CD4-positive, alpha-beta T cell treated with Interleukin-1 beta for 1 hour (primary cell): ENCODE measurements at places on chromosomes 5 and 9.

- DNase-seq = no peak
Observed at GRCh38 chr5:115557667-115558387, 13.3 kb upstream of the FEM1C start.

DNA sequence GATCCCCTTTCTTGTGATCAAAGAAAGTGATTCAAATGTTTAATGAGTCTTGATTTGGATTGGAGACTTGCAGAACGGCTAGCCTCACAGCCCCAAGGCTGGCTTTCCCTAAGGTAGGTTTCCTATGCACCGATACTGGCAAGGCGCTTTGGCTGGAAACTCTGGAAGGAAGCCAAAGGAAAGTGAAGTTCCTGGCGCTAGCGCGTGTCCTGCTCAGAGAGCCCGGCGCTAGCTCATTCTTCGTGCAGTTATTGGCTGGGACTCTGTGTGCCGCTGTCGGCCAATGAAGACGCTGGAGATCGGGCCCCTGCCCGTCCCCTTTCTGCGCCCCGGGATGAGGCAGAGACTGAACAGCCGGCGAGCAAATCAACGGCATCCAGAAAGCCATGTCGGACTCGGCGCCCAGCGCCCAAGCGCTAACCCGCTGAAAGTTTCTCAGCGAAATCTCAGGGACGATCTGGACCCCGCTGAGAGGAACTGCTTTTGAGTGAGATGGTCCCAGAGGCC is at the start of gene PCDHGC3:
Gene PCDHGC3 (plus strand): TSS at position 342 of the 507 bp plus-strand sequence. CDS start 151 bp downstream, at position 493.
- DNase-seq = peak; percentile 27

- no peak for DNase-seq
Observed at GRCh38 chr5:166178411-166179080, 2112.9 kb upstream of the WWC1 start.

GRCh38 chr5:10009802-10010201 is 239.9 kb downstream of the ATPSCKMT start:
- DNase-seq = no peak

DNA sequence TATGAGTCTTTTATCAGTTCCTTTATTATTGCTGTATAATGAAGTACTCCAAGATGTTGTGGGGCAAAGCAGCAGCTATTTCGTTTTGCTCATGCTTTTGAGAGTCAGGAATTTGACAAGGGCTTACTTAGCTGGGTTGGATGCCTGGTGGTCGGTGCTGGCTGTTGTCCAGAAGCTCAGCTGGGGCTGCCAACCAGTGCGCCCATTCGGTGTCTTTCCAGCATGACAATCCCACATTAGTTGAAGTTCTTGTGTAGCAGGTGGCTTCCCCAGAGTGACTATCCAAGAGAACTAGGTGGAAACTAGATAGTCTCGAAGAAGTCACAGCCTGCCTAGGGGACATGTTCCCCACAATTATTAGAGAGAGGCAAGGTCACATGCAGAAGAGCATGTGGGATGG is 3.4 kb upstream of the FLT4 start:
- DNase-seq = no peak

DNA sequence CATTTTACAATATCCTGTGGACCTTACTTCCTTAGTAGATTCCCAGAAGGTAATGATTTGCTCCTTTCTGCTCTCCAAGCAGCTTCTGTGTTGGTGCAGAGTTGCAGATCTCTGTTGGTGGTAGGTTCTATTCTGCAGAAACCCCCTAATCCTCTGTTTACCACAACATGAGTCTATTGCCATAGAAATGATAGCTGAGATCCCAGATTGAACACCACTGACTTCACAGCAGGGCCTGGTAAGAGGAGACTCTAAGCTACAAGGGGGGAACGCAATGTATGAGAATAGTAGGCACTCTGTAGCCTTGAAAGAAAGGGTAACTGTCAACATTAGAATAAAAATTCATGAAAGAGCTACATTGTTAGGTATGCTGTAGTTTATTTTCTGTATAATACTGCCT is 59.5 kb downstream of the MUSK start:
- DNase-seq = no peak

DNA sequence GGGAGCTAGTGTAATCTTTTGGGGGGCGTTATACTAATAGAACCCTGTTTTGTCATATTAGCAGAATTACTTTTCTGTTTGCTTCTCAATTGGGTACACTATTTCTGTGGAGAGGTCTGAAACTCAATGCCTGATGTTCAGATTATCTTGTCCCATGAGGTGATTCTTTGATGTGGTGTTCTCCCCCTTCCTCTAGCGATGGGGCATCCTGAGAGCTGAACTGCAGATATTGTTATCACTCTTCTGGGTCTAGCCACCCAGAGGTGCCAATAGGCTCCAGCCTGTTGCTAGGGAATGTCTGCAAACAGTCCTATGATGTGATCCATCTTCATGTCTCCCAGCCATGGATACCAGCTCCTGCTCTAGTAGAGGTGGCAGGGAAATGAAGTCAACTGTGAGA is 233.1 kb upstream of the RASA1 start:
- DNase-seq = no peak

DNA sequence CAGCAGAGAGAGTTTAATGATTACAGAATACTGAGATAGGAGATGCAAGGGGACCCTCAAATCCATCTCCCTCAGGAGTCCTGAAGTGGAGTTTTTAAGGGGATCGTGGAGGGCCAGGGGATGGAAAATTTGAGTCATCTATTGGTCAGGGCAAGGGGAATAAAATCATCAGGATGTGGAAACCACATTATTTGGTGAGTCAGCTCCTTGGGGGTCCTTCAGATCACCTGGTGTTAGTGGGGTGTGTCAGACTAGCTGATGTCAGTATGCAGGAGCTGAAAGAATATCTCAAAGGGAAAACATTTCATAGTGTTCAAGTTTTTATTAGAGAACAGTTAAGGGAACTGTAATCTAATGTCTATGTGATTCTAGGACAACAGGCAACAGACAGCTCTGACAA is 183.0 kb upstream of the FTMT start:
- DNase-seq = no peak

DNA sequence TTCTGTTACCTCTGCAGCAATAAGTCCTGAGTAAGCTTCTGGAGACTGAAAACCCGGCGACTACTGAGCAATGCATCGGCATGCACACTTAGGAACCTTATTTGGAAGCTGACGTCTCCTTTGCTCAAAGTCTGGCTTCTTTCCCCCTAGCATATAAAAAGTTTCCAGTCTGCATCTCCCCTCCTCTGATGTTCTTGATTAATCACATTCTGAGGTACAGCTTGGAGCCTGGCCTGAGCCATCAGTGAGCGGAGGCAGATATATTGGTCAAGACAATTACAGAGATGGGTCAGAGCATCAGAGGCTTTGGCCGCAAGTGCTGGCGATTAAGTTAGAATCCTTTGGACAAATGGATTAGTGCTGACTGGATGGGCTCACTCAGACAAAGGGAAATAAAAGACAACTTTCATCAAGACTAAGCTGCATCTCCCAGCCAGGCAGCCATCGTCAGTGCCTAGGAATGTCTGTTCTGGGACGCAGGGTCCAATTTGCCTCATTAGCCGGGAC is 140.7 kb downstream of the MTX3 start:
- no peak for DNase-seq

- no peak for DNase-seq
Observed at GRCh38 chr5:169649486-169649885, 12.4 kb downstream of the DOCK2 start.

DNA sequence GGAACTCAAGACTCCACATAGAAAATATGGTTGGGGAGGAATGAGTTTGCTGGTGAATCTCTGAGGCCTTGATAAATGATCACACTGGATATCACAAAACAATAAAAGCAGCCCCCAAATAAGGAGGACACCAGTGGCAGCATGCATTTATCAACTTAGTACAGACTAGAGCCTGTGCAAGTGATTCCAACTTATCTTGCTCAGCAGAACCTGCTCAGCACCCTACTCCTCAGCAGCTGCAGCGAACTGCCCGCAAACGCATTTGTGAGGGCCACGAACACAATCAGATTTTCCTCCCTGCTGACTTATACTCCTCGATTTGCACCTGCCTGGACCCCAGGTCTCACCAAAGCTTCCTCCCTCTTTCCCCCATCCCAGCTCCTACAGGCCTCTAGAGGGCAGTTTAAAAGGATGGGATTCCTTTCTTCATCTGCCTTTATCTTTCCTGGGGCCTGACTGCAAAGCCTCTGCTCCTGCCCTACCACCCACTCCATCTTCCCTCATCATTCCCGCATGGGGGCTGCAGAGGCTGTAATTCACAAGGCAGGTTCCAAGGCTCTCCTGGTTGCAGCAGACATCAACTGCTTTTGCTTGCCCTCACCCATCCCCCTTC is 41.2 kb downstream of the ANKS6 start:
- no peak for DNase-seq

DNA sequence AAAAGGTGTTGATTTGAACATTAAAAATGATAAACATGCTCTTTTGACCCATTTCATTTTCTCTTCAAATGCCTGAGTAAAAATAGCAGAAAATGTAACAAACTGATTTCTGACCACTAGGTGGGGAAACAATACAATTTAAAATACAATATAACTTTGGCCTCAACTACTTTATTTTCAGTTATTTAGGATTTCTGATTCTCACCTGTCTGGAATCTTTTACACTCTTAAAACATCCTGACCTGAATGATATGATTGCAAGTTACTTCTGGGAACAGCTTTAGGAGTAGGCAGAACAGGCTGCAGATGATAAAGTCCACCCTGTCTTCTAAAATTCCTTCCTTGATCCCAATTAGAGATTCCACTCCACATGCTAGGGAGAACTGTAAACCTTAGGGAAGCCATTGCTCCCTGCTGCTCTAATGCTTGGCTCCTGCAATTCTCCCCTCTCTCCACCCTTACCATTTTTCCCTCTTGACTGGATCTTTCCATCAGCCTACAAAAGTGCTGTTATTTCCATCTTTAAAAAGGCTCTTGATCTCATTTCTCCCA is 70.3 kb downstream of the FYB1 start:
- peak; percentile 59 for DNase-seq

DNA sequence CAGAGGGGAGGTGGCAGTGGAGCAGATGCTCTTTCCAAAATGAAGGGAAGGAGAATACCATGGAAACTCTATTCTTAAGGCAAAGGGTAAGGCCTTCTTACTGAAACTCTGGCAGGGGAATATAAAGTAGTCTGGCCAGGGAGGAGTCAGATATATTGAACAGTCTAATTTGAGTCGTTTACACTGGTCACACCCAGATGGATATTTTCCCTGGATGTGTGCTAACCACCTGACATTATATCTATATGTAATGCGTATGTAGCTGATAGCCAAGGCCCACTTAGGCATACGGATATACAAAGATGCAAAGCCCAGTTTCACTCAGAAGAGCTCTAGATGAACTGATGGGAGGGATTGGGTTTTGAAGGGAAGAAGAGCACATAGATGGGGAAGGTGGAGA is 7.0 kb downstream of the TDRD7 start:
- no peak for DNase-seq

DNA sequence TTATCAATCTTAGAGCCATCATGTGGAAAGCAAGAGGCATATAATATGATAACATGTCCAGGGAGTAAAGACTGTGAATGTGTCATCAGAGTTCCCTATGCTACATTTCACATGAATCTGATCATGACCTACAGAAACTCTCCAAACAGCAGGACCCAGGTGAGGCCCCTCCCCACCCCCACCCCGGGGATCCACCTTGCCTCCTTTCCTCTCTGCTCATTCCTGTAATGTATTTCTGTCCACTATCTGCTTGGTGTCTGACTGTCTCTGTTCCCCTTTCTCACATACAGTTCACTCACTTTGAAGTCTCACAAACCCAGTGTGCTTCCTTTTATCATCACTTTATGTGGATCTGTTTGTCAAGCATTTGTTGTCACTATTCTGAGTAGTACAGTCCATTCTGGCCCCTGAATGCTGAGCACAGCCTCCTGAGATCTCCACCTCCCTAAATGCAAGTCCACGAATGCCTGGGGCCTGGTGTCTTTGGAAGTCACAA is 76.4 kb upstream of the SMARCA2 start:
- no peak for DNase-seq

- peak; percentile 26 for DNase-seq
Observed at GRCh38 chr5:55062039-55062779, 38.2 kb downstream of the GZMK start.

- DNase-seq = no peak
Observed at GRCh38 chr5:149853331-149853648, 91.3 kb downstream of the PDE6A start.

- DNase-seq = no peak
Observed at GRCh38 chr9:105198865-105199264, 45.6 kb upstream of the SLC44A1 start.

DNA sequence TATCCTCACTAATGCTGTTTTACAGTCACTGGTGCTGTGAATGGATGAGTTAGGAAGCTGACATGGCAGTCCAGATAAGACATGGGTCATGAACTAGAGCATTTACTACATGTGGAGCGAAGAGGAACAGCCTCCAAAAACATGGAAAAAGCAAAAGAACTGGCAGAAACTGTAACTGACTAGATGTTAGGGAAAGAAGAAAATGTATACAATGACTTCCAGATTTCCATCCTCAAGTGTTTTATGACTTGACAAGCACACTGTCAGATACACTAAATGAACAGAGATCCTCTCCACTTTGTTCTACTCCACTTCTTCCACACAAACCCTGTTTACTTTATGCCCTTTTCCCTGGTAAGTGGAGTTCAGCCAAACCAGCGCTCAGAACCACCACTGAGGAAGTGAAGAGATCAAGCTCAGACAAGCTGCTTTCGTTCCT is 11.5 kb downstream of the HMGCS1 start:
- no peak for DNase-seq

DNA sequence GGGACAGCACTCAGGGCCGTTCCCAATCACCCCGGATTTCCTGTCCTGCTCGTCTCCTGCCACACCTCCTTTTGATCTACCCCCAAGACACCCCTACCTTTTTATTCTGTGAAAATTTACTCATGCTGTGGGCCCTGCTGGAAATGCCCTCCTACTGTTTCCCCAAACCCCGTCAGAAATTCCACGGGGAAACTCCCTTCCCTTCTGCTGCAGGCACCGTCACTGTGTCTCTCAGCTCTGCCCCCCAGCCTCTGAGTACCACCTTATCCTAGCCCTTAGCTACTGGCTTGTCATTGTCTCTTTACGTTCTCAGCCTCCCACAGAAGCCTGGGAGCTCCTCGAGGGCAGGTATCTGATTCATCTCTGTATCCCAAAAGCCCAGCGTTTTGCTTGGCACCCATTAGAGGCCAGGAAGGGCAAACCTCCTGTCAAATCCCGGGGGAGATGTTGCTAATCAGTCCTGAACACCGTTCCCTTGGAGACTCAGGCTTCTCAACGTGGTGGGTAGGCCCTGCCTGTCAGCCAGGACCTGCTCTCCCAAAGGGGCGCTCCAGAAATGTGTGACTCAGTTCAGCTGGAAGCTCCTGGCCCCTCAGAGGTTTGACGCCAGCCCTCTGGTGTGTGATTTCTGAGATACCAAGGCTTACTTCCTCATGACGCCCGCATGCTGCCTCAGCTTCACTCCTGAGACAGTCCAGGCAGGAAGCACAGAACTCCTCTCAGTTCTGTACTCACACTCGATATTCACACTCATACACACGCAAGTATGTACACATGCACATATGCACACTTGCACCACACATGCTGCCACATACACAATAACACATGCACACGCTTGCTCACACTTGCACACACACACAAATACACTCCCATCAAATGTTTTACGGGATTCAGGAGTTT is 50.7 kb upstream of the GRHPR start:
- peak; percentile 3 for DNase-seq

GRCh38 chr5:68446487-68446894 is 230.9 kb downstream of the PIK3R1 start:
- DNase-seq = no peak
